Pons (tissue), 1 donor: ENCODE measurements at places on chromosomes 2 and 18.

- DNase-seq = no peak
Observed at GRCh38 chr2:238168196-238169047, 9.7 kb downstream of the ERFE start.

DNA sequence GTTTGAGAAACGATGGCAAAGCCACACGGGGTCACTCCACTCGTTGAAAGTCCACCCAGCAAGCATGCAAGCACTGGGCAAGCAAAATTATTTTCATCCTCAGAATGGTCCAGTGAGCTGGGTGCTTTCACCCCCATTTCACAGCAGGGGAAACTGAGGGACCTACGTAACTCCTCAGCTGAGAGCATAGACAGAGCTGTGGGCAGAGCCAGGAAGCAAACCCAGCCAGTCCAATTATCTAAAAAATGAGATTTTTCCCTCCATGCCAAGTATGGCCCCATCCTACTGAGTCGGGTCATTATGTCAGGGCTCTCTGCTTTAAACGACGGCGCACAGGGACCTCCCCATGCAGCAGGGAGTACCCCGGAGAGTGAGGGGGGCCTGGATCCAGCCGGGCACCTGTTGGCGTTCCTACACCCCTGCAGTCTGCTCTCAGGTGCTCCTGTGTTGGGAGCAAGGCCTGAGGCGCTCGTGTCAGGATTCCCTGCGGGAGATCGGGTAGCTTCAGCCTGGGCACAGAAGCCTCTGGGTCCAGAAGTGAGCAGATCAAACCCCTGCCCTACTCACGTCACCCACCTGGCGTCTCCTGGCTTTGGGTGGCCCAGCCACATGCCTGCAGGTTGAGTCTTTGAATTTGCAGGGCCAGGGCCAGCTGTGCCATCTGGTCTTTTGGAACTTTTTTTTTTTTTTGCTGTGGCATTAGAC lies 17.3 kb downstream of the TWIST2 start:
- no peak for DNase-seq

DNA sequence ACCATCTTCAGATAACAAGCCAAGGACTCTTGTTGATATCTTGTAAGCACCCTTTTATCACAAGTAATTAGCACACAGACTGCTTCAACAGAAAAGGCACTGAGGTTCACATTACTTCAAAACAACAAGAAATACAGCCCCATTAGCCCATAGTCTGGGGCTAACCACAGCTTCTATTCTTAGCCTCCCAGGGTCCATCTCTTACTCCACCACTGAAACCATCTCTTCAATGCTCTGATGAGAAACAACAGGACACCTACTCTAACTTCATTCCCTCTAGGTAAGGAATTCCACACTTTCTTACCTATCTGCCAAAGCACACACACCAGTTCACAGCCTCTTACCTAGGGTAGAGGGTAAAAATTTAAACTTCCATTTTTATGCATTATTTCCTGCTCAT lies 26.4 kb upstream of the CYTIP start:
- DNase-seq = no peak

- no peak for DNase-seq
Observed at GRCh38 chr2:50480507-50480906, 551.4 kb downstream of the NRXN1 start.

DNA sequence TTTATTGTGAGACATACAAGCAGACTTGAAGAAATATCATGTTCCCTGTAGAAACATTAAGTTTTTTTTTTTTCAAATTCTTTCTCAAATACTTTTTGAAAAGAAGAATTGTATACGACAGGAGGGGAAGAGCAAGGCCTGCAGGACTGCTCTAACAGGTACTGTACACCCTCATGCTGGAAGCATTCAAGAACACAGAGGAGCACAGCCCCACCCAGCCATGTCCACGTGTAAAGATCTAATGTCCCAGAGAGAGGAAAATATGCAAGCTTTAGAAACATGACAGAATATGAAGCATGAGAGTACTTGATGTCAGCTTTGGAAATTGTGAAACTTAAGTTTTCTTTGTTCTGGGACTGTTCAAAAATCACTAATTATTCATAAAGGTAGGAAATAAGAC lies 191.6 kb downstream of the TTC32 start:
- DNase-seq = no peak

DNA sequence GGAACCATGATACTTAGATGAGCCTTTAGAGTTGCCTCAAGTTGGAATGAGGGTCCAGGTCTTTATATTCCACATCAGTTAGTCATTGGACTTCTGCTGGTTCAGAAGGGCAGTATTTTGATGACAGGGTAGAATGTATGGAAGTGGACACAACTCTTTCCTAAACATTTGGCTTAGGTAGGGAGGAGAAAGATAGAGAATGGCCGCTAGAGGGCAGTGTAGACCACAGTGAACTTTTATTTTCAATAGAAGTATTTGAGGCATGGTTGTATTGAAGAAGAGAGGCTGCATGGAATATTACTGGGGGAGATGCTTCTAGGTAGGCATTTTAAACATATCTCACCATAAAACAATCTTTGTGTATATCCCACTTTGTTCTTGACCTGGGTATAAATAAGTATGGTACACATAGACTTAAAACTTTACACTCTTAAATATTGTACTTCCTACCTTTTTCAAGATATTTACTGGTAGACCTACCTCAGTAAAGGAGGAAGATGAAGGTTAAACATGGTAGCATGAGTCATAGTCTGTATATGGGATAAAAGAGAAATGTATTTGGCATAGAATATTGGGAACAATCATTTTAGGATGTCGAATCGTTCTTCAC lies 497.6 kb upstream of the FAM98A start:
- peak; percentile 88 for DNase-seq

GRCh38 chr2:71932780-71933466 lies 214.7 kb downstream of the CYP26B1 start:
- DNase-seq = no peak

GRCh38 chr18:12324991-12325725 lies 17.1 kb downstream of the TUBB6 start:
- DNase-seq = no peak

DNA sequence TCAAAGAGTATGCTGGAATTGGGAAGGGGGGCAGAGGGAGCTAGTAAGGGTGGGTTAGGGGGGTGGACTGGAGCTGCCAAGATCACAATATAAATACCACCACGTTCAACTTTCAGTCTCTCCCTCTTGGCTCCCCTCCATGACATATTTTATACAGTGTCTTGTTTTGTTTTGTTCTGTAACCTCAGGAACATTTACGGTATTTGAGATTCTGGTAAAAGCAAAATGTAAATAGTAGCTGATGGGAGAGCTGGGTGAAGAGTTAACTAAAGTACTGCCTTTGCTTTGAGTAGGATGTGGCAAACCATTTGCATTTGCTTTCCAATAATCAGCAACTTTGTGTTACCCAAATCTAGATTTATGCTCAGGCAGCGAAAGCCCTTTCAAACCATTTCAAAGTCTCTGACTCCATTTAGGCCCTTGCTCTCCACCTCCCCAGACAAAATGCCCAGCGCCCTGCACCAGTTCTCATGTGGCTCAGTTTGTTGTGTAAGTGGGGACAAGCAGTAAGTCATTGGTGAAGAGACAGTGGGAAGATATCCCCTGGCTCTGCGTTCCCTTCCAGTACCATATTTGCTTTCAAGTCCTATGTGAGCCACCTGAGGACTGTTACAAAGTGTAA lies 17.4 kb downstream of the IRS1 start:
- no peak for DNase-seq

GRCh38 chr2:18704276-18704675 lies 114.9 kb upstream of the NT5C1B start:
- no peak for DNase-seq

GRCh38 chr2:143936848-143937722 lies 582.8 kb downstream of the ZEB2 start:
- no peak for DNase-seq

GRCh38 chr2:176234940-176235339 lies 34.3 kb upstream of the MTX2 start:
- DNase-seq = no peak

- DNase-seq = no peak
Observed at GRCh38 chr2:239936838-239937581, 88.1 kb downstream of the NDUFA10 start.

- peak; percentile 98 for DNase-seq
Observed at GRCh38 chr2:174487108-174487819, 435 bp upstream of the GPR155 start.

- no peak for DNase-seq
Observed at GRCh38 chr18:78295262-78295661, 684.4 kb upstream of the SALL3 start.
